ENCODE measurements at places on chromosomes 1 and 21.

GRCh38 chr1:158998781-158999161 is 10.9 kb upstream of the IFI16 start:
- DNase-seq = peak; percentile 53

GRCh38 chr1:34780528-34780927 is 486 bp upstream of the GJB3 start:
- DNase-seq = no peak

DNA sequence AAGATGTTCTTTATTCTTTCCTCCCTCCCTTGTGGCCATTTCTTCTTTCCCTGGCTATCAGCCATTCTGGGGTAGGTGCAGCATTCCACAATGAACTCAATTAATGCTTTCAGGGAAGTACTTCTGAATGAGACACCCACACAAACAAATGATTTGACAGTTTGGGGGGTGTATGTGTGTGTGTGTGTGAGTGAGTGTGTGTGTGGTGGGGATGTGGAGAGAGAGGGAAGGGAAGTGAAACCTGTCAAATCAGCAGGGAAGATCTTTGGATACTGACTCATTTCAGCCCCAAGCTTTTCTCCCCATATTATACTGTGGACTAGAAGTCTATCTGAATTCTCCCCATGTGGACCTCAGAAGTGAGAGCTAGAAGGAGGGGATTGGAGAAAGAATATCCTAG is 154.9 kb upstream of the CD34 start:
- DNase-seq = peak; percentile 41

- DNase-seq = no peak
These were observed 272.5 kb downstream of the SIPA1L2 start for GRCh38 chr1:232357416-232357815.

DNA sequence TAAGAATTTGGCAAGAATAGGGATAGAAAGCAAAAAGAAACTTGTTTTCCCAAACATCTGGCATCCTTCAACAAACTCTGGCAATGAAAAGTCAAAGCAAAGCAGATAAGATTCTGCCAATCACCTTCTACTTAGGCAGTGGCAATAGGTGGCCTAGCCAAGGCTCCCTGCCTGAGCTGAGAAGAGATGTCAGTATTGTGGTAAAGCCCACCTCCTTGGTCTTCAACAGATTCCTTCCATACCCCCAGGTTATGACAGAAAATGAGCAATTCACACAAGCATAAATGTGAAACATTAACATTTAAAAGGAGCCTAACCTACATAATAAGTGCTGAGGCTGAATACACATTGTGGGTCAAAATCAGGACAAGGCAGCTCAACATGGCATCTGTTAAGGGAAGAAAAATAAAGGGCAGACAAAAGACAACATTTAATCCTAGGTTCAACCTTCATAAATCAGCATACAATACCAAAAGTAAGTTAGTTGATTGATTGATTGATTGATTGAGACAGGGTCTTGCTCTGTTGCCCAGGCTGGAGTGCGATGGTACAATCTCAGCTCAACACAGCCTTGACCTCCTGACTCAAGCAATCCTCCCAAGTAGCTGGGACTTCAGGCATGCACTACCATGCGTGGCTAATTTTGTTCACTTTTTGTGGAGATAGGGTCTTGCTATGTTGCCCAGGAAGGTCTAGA is 123.1 kb downstream of the AKT3 start:
- no peak for DNase-seq

DNA sequence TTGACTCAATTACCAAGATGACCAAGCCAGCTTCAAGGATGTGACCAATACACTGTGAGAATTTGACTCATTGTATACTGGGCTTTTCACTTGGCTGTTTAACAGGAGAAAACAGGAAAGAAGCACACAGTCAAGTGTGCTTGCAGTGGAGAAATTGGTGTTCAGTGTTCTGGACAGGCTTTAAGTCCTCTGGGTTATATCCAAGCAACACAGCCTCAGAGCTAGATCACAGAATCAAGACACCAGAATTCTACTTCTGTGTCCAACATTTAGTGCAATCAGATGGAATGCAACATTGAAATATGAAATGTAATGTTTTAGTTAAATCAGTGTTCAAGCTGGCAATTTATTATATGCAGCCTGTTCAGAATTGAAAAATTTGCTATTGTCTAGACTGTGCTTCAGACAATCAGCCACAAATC is 694.4 kb downstream of the LTN1 start:
- DNase-seq = peak; percentile 50

DNA sequence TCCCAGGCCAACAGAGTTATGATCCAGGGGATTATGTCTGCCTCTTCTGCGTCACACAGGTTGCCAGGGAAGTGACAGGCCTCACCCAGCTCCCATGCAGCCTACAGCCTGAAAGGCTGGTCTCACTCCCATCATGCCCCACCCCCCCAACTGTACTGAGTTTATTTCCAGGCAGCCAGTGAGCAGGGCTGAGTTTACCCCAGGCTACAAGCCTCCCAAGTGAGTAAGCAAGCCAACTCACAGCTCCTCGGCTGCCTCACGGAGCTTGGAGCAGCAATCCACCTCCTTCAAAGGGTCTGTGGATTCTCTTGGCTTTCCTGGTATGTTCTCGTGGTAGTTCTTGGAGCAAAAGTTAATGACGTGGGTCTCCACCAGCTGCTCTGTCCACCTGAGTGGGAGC is 1147.6 kb upstream of the ADGRL4 start:
- DNase-seq = no peak

DNA sequence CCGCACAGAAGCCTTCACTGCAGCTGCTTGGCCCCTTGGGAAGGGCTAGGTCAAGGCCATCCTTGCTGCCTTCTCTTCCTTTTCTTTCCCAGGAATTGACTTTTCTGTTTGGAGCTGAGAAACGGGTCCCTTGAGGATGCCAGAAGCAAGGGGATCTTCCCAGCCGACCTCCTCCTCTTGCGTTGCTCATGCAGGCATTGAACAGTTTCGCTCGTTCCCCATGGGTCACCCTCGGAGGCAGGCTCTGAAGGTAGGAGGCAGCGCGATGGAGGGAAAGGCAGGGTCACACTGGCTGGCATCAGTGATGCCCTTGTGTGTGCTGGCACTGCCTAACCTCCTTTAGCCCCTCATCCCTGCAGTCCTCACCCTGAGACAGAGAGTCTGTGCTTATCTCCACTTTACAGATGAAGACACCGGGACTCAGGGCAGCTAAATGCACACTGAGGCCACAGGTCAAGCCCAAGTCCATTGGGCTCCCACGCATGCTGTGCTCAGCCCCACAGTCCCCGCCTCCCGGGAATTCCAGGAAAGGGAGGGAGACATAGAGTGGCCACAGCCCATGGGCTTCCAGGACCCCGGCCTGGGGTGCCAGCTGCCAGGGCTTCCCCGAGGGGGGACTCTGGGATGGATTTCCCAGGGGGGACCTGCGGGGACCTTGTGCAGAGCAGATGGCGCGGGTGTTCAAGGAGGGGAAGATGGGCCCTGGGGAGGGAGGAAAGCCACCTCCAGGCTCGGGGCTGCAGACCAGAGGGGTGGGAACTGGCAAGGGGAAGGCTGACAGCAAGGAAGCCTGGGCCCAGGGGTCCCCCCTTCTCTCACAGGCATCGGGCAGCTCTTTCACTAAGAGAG is 90.2 kb downstream of the SPSB1 start:
- no peak for DNase-seq

DNA sequence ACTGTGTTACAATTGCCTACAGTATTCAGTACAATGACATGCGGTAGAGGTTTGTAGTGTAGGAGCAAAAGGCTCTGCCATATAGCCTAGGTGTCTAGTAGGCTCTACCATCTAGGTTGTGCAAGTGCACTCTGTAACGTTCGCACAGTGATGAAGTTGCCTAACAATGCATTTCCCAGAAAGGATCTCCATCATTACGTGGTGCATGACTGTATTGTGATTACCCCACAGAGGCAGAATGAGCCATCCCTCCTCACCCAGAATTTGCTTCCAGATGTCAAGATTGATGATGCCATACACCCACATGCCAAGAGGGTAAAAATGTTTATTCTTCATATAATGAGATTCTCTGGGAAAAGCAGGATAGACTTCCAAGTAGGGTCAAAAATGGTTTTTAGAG is 199.3 kb upstream of the CTTNBP2NL start:
- no peak for DNase-seq

DNA sequence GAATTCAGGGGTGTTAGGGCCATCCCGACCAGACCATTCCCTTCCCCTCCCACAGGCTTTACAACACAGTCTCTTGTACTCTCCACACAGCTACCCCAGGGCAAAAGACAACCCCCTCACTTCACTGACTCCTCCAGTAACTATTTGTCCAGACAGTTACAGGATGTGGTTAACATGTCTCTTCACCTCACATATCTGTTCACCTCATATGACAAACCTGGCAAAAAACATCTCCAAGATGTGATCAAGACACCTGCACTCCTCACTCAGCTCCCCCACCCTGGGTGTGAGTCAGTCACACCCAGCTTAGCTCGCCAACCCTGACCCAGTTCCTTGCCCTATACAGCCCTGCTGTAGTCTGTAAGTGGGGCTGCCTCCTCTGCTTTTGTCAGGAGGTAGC is 490.5 kb upstream of the CHRM3 start:
- no peak for DNase-seq

GRCh38 chr21:45380566-45380965 is 24.4 kb upstream of the COL18A1 start:
- DNase-seq = no peak

GRCh38 chr1:165254376-165254775 is 102.1 kb downstream of the LMX1A start:
- no peak for DNase-seq

DNA sequence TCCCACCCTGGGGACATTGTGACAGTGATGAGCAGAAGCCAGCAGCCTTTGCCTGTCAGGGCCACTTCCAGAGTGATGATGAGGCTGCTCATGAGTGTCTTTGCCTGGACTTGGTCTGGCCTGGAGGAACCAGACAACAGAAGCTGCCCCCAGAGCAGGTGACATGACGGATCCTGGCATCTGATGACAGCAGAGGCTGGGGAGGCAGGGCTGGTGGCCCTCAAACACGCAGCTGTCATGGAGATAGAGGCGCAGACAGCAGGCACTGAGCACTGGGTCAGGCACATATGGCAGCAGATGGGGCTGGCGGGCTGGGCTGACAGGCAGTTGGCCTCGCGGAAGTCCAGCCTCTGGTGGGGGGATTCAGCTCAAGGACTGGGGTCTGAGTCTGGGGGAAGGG is 66.4 kb upstream of the STUM start:
- no peak for DNase-seq

GRCh38 chr1:111666828-111667227 is 47.2 kb downstream of the RAP1A start:
- DNase-seq = no peak

DNA sequence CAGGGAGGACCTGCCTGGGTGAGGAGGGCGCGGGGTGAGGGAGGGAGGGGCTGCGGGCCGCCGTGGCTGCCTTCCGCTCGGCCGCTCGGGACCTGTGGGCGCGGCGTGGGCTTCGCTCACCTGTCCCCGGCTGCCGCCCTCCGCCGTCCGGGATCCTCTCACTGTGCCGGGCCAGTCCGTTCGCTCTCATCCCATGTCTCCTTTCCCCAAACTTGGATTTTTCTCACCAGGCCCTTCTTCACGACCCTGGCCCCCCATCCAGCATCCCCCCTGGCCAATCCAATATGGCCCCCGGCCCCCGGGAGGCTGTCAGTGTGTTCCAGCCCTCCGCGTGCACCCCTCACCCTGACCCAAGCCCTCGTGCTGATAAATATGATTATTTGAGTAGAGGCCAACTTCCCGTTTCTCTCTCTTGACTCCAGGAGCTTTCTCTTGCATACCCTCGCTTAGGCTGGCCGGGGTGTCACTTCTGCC is 362 bp downstream of the ZBTB48 start:
- DNase-seq = no peak

DNA sequence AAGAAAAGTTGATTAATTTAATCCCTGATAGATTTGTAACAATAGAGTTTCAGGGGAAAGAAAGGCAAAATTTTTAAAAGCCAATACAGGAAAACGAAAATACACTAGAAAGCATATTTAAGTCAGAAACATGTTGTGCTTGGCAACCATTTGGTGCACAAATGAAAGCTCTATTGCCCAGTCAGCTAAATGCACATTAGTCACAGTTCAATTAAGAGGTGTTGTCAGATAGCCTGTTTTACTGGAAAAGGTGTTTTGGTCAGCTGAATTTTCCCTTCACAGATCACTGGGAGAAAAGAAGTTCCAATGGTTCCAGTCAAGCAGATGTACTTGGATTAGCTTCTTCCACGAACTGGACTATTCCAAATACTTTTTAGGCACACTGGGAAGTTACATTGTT is 25.4 kb downstream of the RGS4 start:
- DNase-seq = no peak

GRCh38 chr1:32775640-32776337 is 41.4 kb downstream of the YARS1 start:
- DNase-seq = peak; percentile 57

- DNase-seq = no peak
These were observed 16.4 kb upstream of the CAPN2 start for GRCh38 chr1:223695941-223696340.

- DNase-seq = no peak
These were observed 2.3 kb upstream of the SF3B4 start for GRCh38 chr1:149929856-149930255.

DNA sequence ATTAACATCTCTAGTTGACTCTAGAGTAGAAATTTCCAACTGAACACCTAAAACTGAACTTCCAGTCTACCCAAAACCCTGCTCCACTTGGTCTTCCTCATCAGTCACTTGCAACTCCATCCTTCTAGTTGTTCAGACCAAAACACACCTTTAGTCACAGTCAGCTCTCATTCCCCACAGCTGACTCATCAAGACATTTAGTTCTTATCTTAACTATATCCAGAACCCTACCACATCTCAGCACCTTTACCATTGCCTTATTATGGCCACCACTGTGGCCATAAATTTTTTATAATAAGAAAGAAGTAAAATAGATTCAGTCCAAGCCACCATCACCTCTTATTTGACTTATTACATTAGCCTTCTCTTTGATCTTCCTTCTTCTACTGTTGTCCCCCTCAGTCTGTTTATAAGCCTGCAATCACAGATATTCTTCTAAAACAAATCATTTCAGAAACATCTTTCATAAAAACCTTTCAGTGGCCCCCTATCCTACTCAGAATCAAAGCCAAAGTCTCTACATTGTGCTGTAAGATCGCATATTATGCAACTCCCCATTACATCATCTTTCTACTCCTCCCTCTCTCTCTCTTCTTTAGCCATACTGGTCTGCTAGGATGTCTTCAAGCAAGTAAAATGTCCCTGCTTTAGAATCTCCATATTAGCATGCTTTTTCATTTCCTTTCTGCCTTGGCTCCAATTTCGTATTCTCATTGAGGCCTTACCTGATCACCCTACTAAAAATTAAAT is 275.9 kb downstream of the LRRC40 start:
- peak; percentile 76 for DNase-seq

DNA sequence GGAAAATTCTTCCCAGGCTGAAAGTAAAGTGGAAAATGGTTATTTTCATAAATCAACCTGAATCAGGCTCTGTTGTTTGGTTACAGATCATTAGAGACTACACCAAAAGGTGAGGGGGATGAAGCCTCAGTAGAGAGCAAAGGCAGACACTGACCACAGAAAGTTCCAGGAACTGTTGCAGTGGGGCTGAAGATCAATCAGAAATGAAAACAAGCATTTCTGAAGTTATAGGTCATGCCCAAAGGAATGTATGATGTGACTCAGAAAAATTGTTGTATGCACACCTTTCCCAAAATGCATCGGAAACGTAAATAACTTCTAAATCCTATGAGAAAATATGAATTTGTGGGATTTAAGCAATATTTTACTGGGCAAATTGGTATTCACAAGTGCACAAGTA is 63.3 kb downstream of the FYB2 start:
- DNase-seq = no peak
